T-helper 9 cell (primary cell): ENCODE measurements at places on chromosomes 13 and 19.
A peak's percentile ranks its signal among the peaks of the same experiment; 100 is the strongest.

- DNase-seq = no peak
Measured at GRCh38 chr13:104854007-104854406, 1681.5 kb downstream of the EFNB2 start.

GRCh38 chr19:20371911-20372310, 193.7 kb downstream of the ZNF737 start:
- DNase-seq = no peak

DNA sequence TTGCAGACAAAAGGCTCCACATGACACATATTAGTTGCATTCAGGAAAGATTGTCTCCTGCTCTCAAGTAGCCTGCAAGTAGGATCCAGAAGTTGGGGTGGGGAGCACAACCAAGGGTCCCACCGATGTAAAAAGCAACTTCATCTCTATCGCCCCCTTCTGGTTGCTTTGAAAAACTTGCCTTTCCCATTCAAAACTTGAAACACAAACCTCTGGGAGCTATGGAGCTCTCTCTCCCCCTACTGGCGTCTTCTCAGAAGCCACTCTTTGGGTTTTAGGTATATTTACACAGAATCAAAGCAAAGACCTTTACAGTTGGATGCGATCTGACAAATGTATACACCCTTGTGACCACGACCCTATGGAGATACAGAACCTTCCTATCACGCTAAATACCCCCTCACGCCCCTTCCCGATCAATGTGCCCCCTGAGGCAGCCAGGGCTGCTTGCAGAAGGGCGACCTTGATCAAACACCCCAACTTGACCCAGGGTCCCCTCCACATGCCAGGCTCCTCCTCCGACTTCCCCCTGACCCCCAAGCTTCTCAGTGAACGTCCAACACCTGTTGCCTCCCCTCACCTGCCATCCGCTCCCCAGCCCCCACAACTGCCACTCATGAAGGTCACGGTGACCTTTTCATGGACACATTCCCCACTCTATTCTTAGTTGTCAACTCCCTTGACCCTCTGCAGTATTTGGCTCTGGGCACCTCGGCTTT, 10.1 kb downstream of the NOSIP start:
- DNase-seq = peak; percentile 51

- DNase-seq = no peak
Measured at GRCh38 chr19:56295531-56296455, 18.8 kb downstream of the ZSCAN5A start.

- DNase-seq = no peak
Measured at GRCh38 chr19:38728752-38729541, 15.3 kb downstream of the CAPN12 start.

- no peak for DNase-seq
Measured at GRCh38 chr13:30138511-30138910, 168.8 kb downstream of the KATNAL1 start.

GRCh38 chr13:34931572-34931971, 10.5 kb upstream of the NBEA start:
- no peak for DNase-seq

DNA sequence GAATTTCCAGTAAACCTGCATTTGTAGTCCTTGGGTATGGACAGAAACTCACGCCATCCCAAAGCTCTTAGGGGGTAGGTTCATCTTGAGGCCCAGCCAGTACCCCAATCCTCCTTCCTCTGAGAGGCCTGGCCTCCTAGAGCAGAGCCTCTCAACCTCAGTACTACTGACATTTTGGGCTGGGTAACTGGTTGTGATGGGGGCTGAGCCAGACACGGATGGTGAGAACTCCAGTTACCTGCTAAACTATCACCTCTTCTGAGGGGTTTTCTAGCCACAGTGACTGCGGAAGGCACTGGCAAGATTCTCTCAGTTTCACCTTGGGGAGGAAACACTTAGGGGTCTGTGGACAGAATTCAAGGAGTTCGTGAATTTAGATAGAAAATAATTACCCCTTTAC, 156.2 kb downstream of the CACNA1A start:
- no peak for DNase-seq

DNA sequence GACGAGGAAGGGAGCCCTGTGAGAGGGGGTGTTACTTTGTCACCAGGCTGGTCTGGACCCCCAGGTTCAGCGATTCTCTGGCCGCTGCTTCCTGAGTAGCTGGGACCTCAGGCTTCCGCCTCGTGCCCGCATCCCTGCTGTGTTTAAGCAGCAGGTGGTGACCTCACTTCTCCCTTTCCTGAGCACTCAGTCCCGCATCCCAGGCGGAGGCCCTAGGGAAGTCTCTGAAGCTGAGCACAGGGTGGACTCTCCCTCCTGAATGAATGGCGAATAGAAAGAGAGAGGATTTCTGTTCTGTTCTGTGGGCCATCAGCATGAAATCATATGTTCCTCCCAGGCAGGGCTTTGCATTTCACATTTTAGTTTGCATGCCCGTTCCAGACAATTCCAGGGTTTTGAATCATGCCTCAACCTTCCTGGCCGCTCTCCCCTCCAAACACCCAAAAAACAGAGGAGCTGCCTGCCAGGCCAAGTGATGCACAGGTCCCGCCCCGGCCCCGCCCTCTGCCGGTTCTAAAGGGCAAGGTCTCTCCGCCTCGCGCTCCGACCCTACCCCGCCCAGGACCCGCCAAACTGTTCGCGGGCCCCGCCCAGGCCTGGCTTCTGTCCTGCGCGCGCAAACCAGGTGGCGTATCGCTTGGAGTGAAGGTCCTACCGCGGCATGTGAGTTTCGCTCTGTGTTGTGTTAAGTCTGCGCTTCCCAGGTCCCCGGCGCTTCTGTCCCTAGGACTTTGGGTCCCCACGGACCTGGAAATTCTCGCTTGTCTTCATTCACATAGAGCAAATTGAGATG, 35.1 kb upstream of the ZNF808 start:
- DNase-seq = no peak

DNA sequence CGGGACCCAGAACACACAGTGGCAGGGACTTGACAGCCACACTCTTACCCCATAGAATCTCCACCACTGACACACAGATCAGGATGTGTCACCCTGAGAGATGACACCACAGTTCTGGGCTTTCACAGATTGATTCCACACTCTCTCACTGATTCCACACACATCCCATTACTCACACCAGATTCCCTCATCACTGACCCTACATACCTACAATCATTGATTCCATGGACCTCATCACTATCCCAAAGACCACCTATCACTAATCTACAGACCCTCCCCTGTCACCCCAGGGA, 57.6 kb upstream of the ZNF527 start:
- no peak for DNase-seq

GRCh38 chr19:12913011-12913561, 6.0 kb downstream of the SYCE2 start:
- no peak for DNase-seq

DNA sequence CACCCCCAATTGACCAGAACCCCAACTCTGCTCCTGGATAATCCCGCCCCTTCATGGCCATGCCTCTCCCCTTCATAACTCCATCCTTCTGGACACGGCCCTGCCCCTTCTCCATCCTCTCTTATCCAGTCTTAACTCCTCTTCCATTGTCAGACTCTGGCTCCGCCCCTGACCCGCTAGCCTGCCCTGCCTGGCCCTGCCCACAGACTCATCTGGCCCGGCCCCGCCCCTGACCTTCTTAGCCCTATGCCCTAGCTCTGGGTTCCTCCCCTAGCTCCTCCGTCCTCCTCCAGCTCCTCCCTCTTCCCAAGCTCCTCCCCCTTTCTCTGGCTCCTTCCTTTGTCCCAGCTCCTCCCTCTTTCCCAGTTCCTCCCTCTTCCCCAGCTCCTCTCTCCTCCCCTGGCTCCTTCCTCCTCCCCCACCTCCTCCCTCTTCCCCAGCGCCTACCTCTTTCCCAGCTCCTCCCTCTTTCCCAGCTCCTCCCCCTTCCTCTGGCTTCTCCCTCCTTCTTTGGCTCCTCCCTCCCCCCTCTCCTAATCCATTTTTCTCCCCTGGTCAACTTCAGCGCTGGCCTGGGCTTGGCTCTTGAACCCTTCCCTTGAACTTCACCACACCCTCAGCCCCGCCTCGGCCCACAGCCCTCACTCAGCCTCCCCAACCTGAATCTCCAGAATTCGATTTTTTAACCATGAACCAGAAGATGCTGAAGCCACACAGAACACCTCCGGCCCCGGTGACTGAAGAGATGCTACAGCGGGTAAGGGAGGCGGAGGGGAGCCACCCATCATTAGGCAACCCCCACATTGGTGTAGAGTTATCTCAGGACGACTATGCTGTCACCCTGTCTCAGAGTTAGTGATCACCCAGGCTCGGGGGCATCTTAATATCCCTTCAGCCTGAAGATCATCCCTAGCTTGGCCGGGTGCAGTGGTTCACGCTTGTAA, 9.2 kb upstream of the ZNF358 start:
- DNase-seq = no peak
